CD14-positive monocyte (primary cell): ENCODE measurements at places on chromosomes 6 and 20.
A peak's percentile ranks its signal among the peaks of the same experiment; 100 is the strongest.

- no peak for DNase-seq
These were observed 194.4 kb upstream of the PLCB4 start for GRCh38 chr20:8874437-8874836.

DNA sequence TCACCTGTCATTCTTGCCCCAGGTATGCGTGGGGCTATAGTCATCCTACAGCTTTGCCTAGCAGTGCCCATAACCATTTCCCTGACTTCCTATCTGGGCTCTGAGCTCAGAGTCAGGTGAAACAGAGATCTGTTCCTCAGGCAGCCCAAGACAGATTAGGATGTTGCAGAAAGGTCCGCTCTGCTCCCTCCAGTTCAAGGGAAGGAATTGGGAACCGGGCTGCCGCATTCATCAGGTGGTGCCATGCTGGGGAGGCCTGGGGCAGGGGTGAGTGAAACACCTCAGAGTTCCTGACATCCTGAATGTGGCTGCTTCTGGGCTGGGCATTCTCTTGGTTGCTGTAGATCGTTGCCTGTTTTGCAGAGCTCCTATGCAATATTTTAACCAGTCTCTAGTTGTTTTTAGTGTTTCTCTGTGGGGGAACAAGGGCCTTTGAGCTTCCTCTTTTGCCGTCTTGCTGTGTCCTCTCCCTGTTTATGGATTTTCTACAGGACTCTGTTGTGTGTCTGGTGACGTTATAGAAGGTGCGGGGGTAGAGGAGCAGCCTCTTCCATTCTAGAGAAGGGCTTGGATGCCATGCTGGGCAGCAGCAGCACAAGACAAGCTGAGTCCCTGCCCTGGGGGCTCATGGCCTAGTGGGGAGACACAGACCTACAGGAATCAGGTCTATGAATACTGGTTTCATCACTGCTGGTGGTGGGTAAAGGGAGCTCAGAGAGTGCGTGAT is 9.2 kb downstream of the ENTPD6 start:
- DNase-seq, result peak; percentile 37

- DNase-seq, result no peak
These were observed 557 bp upstream of the DHX35 start for GRCh38 chr20:38961530-38962043.

DNA sequence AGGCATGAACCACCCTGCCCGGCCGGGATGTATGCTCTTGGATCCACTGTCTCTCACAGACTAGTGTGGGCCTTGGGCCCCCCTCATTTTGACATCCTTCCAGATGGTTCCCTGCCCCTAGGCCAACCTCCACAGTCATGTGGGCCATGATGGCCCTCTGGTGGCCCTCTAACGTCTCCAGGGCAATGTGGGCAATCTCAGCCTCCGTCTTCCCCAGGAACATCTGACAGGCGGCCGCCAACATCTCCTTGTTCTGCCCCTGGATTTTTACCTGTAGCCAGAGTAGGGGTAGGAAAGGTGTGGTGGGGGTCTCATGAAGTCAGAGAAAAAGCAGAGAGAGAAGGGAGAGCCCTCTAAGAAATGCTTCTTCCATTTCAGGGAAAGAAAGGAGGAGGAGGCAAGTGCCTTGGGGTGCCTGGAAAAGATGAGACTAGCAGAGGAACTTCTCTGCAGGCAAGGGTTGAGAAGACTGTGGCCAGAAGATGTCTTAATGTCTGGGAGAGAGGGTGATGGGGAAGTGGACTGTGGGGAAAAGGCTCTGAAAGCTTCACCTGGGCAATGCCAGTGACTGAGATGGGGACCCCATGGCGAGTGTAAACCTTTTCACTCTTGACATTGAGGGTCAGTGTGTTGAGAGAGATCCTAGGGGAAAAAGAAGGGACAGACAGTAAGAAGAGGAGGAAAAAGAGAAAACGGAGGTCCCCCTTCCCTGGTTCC is 1.3 kb downstream of the FLOT1 start:
- DNase-seq, result no peak

GRCh38 chr6:35495258-35496035 is 1.4 kb downstream of the TEAD3 start:
- DNase-seq, result no peak

DNA sequence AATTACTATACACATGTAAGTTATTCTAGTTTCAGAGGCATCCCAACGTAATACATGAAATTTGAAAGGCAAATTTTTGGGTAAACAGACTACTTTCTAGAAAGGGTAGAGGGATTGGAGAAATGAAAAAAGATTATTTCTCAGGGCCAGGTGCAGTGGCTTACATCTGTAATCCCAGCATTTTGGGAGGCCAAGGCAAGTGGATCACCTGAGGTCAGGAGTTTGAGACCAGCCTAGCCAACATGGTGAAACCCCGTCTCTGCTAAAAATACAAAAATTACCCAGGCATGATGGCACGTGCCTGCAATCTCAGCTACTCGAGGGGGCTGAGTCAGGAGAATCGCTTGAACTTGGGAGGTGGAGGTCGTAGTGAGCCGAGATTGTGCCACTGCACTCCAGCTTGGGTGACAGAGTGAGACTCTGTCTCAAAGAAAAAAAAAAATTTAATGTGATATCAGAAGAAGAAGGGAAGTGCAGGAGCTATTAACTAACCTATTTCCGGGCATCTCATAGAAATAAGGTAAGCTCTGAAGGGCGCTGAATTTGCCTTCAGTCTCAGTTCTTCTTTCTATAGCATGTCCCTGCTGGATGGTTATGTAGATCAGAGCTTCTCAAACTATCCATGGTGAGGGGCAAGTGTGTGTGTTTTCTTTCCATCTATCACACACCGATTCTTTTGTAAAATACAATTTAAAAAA is 100.3 kb upstream of the MTHFD1L start:
- no peak for DNase-seq

DNA sequence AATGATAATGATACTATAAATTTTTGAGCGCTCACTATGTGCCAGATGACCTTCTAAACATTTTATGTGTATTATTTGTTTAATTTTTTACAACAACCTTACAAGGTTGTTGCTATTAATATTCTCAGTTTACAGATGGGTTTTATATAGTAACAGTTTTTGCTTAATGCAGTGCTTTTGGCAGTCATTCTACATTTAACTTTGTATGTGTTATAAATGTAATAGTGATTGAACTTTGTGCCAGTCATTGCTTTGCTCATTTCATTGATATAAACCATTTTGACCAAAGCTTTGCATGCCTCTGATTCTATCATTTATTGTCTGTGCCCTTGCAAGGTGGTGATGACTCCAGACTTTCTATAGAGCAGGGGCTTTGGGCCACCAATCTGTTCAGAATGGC is 206.3 kb upstream of the LAMP5 start:
- DNase-seq, result no peak

DNA sequence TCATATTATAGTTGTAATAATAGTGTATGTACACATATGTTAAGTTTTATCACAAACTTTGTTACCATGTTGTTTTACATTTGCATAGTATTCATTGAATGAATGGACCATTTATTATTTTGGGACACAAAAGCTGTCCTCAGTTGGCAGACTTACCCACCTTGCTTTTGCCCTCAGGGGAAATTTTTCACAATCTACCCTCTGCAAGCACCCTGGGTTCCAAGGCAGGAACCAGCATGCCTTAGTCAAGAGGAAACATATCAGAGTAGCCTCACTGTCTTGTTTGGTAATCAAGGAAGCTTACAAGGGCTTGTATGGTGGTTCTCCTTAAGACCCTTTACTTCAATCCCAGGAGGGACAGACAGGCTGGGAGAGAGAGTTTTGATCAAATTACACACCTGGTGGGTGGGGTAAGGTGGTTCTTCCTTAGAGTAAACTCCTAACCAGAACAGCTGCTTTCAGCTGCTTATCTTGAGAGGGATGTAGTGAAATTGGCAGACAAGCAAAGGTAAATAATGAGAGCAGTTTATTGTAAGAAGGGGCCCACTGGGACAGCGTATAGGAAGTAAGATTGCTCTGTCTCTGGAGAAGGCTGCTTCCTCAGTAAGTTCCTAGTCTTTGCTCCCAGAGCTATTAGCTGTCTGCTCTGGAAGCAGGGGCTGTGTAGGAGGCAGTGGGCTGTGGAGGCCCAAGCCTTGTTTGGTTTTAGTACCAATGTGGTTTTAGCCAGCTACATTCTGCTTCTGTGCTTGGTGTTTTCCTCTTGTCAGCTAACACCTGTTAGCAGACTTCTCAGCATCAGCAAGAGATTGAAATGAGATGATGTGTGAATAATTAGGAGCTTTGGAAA is 31.1 kb downstream of the BRPF3 start:
- no peak for DNase-seq

GRCh38 chr20:47748823-47749222 is 36.5 kb downstream of the SULF2 start:
- peak; percentile 70 for DNase-seq

DNA sequence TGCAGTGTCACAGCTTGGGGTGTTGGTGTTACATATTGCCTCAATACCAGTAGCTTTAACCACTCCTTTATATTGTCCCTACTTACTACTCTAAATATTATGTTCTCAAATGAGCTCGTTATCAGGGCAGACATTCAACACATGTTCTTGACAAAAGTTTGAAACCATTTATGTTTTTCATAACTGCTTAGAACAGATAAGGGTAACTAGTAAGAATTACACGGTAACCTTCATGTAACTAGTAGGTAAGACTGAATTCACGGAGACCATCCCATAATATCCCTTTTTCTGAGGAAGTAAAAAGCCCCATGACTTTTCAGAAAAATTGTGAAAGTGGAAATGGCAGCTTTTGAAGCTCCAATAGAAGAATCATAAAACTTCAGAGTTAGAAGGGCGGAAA is 59.6 kb upstream of the CENPW start:
- no peak for DNase-seq

DNA sequence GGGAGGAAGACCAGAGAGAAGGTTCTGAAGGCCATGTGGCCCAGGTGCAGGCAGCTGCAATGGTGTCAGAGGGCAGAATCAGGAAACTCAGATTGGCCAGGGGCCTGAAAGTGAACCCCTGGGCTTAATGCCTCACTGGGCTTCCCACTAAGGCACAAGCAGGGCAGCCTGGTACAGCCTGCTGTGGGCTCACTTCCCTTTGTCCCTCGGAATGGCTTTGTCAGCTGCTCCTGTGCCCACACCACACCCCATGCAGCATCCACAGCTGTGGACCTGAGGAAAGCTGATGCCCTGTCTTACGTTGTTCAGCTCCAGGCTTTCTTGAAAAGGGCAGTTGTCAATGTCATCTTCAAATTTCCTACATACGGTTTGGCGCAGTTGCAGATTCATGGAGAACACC is 2.4 kb downstream of the CST9 start:
- DNase-seq, result peak; percentile 20

GRCh38 chr6:112113918-112114317 is 26.5 kb downstream of the FAM229B start:
- DNase-seq, result no peak

- no peak for DNase-seq
These were observed 36.2 kb downstream of the RSPO4 start for GRCh38 chr20:965956-966355.

GRCh38 chr20:34643928-34644327 is 33.0 kb downstream of the PIGU start:
- DNase-seq, result peak; percentile 23

DNA sequence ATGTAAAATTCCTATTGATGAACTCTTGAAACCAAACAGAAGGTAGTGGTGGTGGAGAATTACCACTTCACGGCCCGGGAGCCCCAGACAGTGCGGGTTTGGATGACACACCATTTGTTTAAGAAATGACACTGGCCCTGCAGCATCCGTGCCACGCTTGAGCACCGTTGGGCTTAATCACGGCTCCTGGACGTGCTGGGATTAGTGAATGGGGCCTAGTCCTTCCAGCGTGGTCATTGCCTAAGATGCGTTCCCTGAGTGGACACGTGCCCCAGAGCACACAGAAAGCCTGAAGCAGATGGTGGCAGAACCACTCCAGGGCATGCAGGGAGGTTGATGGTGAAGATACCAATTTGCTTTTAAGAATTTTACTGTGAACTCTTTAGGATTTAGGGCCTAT is 14.5 kb downstream of the STX16 start:
- no peak for DNase-seq

- DNase-seq, result no peak
These were observed 1137.7 kb downstream of the EPHA7 start for GRCh38 chr6:92281571-92282076.

- DNase-seq, result no peak
These were observed 128.2 kb downstream of the FRK start for GRCh38 chr6:115932481-115932880.

DNA sequence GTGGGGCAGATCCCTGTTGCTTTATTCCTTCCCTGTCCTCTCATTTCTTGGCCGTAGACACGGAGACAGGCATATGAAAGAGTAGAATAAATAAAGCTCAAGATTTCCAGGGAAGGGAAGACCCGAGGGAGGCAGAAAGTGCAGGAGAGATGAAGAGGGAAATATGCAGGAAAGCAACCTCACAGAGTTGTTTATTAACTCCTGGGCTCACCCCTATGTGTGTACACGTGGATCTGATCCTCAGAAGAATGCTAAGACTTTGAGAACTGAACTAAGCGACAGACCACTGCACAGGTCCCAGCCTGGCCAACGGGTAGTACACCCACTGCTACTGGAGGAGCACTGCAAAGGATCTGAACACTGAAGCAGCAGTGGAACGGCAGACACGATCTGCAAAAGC is 156.2 kb downstream of the KIF16B start:
- no peak for DNase-seq

- no peak for DNase-seq
These were observed 16.1 kb downstream of the IP6K3 start for GRCh38 chr6:33730611-33731010.

DNA sequence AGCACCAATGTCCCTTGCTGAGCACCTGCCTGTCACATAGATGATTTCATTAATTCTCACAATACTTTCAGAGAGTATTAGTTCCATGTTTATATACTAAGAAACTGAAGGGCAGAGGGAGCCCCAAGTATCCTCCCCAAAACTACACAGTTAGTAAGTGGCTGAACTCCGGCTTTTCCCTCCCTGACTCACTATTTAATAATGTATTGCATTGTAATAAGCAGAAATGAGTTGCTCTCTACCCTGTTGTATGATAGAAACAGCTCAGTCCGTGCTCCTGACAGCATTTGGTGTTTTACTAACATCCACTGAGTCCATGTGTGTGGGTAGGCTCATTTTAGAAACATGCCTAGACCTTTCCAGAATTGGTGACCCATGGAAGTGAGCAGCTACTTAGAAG is 76.8 kb downstream of the OLIG3 start:
- no peak for DNase-seq

DNA sequence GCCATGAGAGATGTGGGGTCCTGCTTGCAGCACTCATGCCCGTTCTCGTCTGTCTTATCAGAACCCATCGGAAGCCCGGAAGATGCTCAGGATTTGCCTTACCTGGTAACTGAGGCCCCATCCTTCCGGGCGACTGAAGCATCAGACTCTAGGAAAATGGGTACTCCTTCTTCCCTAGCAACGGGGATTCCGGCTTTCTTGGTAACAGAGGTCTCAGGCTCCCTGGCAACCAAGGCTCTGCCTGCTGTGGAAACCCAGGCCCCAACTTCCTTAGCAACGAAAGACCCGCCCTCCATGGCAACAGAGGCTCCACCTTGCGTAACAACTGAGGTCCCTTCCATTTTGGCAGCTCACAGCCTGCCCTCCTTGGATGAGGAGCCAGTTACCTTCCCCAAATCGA is 8.3 kb downstream of the PI16 start:
- DNase-seq, result peak; percentile 97

DNA sequence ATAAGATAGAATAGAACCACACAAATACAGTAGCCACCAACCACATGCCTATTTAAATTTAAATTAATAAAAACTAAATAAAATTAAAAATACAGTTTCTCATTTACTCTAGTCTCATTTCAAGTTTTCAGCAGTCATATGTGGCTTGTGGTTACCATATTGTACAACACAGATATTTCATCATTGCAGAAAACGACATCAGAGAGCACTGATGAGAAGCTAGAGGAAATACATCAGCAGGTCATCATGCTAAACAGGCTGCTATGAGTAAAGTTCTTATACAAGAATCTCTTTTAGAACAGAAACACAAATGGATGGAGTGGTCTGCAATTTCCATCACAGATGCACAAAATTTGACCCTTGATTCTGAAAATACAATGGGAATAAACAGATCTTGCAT is 36.6 kb downstream of the TBC1D32 start:
- DNase-seq, result peak; percentile 22
